Stimulated activated naive B cell treated with anti-CD40 and anti-IgM and Interleukin-4, amounts not matched to agents 10 μg/mL and 1 μg/mL and 100 μg/mL, for 72 hours (primary cell): ENCODE measurements at places on chromosomes 3 and 15.

GRCh38 chr3:38049358-38050126 is 10.5 kb downstream of the DLEC1 start:
- DNase-seq: no peak

GRCh38 chr15:80456517-80457492 is 52.6 kb downstream of the ARNT2 start:
- DNase-seq: no peak

DNA sequence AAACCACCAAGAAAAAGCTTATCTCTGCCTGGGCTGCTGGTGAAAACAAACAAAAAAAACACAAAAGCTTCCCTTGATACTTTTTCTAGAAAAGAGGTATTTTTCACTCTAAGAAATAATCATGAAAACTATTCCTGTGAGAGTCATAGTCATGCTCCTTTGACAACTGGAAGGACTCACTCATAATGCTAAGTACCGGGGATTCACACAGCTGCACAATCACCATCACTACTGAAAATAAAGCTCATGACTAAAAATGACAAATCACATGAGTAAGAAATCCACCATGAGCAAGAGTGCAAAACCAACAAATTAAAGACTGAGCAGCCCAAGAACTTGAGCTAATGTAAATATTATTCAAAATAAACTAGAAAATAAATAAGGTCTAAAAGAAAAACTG is 10.6 kb upstream of the POU1F1 start:
- DNase-seq: no peak

GRCh38 chr3:157572559-157573270 is 69.5 kb upstream of the VEPH1 start:
- DNase-seq: no peak

DNA sequence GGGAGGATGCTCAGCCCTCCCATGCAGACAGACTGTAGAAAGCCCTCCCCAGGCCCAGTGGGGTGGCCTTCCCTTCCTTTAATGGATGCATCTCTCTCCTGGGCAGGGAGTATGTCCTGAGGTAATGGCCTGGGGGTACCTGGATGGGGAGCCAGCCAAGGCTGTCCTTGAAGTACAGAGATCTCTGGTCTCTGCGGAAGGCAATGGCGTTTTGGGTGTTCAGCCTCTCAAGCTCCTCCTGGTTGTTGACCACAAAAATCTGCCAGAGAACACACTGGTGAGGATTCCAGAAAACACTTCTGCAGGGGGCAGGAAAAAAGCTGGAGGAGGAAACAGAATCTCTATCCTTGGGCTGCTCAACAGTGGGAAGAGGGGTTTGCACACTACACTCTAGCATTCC is 28.9 kb downstream of the EAF1 start:
- no peak for DNase-seq

DNA sequence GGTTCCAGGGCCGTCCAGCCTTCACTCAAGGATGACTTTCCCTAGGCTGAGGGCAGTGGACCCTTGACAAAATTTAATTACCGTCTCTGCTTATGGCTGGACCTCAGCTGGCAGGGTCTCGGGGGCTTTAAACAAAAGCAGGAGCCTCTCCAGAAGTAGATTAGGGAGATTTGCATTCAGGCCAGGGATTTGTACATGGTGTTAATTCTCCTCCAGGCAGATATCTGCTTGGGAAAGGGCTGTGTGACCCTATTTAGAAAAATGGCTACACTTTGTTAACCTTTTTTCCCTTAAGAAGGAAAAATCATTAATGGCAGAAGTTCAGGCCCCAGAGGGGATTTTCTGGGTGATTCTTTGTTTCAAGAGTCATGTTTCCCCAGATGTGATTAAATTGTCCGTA is 329.1 kb upstream of the C2CD4B start:
- no peak for DNase-seq

GRCh38 chr3:14507757-14508504 is 32.2 kb downstream of the GRIP2 start:
- no peak for DNase-seq

GRCh38 chr3:45693941-45694521 is 4.8 kb downstream of the SACM1L start:
- DNase-seq: no peak

- DNase-seq: no peak
These were observed 46.0 kb downstream of the SLC7A14 start for GRCh38 chr3:170539897-170540296.

DNA sequence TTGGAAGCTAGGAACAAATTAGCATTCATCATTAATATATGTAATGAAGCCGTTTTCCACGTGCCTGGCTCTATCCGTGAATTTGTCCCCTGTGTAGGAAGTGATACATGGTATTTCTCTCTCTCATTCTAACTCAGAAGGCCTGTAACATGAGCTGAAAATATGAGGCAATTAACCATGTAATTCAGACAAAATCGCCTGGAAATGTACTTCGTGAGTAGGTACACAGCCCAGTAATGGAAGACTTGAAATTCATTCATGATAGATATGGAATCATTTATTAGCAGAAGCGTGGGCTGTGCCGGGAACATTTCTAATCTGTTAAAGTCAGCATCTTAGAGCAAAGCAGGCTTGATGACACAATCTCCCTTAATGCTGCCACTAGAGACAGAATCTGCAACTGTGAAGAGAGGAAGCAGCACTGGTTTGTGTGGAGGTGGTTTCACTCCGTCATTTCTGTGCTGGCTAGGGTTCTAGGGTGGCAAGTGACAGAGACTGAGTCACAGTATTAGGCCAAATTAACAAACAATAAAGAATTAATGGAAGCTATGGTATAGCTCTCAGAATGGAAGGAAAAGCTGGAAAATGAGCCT is 225.0 kb upstream of the PROK2 start:
- DNase-seq: no peak

DNA sequence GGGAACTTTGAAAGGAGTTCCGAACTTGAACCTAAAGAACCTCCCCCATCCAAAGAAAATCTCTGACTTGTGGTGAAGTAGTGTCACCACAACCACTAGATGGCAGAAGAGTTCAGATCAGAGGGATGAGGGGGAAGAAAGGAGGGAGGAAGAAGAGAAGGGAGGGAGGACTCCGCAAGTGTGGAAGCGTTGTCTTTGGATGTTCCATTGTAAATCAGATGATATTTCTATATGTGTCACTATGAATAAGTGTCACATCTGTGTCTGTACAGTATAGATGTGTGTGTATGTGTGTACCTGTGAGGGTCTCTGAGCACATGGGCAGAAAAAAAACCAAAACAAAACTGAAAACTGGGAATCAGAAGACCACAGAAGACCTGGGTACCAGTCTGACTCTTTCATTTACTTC is 16.9 kb downstream of the SLC24A1 start:
- DNase-seq: peak; percentile 23

DNA sequence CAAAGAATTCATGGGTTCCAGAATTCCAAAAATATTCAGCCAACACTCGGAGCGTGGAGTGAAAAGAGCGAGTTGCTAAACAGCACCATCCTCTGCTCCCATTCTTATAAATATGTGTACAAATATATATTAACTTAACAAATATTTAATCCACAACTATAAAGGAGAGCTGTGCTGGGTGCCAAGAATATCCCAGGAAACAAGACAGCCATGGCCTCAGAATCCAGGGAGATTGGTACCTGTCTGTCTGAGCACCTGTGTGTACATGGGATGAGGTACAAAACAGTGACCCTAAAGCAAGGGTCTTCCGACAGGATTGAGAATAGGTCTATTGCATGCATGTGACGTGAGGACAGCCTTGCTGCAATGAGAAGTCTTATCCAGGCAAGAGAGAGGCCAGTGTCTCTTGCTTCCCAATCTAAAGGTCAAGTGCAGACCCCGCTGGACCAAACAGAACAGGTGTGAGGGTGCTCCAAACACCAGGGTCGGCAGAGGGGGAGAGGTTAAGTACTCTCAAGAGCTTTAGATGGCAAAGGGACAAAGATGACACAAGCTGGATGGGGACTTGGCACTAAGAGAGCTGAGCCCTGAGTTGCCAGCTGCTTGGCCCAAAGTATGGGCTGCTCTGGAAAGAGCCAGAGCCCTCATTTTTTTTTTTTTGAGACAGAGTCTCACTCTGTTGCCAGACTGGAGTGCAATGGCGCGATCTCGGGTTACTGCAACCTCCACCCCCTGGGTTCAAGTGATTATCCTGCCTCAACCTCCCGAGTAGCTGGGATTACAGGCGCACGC is 36.2 kb downstream of the HOMER2 start:
- DNase-seq: no peak

DNA sequence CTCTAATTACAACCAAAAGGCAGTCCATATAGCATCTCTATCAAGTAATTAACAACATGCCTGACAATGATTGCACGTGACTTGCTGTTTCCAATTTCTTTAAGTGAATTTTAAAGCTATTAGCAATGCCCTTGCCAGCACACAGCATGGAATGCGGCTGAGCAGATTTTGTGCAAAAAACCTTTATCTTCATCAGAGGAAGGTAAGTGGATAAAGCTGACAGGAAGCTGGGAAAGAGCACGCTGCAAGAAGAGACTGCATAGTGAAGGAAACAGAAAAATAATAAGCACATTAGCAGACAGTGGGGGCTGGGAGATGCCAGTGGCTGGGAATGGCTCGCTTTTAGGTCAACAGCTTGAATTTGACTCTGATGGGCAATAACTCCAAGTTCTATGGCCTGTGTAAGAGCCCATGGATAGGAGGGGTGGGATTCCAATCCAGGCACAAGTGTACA is 138.8 kb downstream of the PDZRN3 start:
- no peak for DNase-seq

GRCh38 chr3:61563313-61564271 is 2.2 kb downstream of the PTPRG start:
- DNase-seq: no peak

GRCh38 chr15:85693277-85693676 is 101.4 kb downstream of the KLHL25 start:
- DNase-seq: no peak

DNA sequence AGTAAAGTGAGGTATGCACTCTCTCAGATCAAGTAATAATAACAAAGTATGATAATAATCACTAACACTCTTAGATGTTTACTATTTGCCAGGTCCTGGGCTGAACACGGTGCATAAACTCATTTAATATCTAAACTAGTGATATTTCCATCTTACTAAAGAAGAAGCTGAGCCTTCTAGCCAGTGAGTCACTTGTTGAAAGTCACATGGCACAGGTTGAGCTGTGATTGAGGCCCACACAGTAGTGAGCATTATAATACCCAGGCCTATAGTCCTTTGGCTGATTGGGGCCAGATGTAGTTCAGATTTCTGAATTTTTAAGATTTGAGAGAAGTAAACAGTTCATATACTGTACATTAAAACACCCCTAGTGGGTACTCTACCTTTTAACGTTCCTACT is 93.2 kb upstream of the CCDC80 start:
- DNase-seq: no peak

- DNase-seq: no peak
These were observed 104.3 kb downstream of the CPN2 start for GRCh38 chr3:194246709-194247349.

DNA sequence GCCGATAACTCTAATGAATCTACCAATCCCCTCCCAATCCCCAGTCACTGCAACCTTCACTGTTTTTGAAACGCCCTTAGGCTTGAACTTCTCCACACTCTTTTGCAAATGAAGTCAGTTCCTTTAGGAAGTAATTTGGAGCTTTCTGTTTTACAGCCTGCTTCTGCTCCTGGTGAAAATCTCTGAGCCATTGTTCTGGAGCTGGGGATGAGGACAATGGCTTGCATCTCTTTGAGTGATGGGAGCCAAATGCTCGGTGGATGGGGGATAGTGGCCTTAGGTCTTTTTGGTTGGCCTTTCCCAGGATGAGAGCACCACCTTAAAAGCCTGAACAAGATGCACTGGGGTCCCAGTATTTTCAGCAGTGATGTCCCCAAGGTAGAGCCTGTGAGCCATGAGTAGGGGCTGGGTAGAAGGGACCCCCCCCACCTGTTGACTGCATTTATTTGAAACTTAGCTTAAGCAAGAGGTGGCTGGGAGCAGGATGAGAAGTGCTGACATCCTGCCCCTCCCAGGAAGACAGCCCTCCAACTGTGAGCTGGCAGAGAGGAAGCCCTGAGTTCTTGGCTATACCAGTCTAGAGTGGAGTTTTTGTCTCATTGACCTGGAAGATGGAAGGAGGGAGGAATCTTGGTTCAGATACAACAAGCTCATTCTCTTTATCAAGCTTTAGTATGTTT is 7.6 kb upstream of the MYO5C start:
- DNase-seq: no peak

GRCh38 chr3:177482048-177482691 is 284.9 kb upstream of the TBL1XR1 start:
- DNase-seq: no peak

GRCh38 chr3:43290956-43291355 is 4.6 kb downstream of the SNRK start:
- DNase-seq: no peak
